ENCODE measurements at places on chromosomes 5 and 9.

GRCh38 chr5:159888860-159889259, 27.4 kb upstream of the ADRA1B start:
- no peak for DNase-seq

GRCh38 chr9:113556877-113557593, 93.5 kb downstream of the RGS3 start:
- DNase-seq: no peak

GRCh38 chr5:107289030-107289714, 381.6 kb downstream of the EFNA5 start:
- no peak for DNase-seq

GRCh38 chr5:134892282-134892681, 12.6 kb upstream of the PCBD2 start:
- no peak for DNase-seq

- no peak for DNase-seq
These were observed 279.0 kb upstream of the TLE4 start for GRCh38 chr9:79292731-79293280.

DNA sequence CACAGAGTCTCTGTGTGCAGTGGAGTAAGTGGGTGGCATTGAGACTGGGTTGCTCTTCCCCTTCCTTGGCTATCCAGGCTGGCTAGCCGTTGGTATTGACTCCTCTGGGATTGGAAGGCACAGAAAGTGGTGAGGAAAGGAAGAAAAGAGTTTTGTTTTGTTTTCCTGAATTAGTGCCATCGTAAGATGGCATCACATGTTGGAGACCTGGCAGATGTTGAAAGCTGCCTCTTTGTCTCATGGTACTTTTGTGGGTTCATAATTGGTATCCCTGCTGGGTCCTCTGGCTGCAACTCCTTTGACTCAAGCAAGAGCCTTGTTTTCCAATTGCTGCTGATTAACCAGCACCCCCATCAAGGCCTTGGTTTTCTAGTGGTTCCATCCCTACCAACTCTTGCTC, 293.8 kb downstream of the PDE4D start:
- DNase-seq: no peak

GRCh38 chr9:87115785-87116184, 168.5 kb upstream of the GAS1 start:
- no peak for DNase-seq

DNA sequence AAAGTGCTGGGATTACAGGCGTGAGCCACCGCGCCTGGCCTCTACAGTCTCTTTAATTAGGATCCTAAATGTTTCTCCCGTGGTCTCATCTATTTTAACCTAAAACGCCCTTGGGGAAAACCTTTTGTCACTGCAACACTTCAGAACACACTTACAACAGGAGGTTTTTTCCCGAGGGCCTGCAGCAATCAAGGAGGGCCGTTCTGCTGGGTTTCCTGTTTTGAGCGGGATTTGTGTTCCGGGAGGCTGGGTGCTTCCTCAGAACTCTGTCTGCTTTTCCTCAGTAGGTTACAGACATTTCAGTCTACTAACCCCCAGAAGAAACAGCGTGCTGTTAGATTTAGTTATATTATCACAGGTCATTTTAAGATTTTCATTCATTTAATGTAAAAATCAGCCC, 65.4 kb upstream of the IRX4 start:
- no peak for DNase-seq

DNA sequence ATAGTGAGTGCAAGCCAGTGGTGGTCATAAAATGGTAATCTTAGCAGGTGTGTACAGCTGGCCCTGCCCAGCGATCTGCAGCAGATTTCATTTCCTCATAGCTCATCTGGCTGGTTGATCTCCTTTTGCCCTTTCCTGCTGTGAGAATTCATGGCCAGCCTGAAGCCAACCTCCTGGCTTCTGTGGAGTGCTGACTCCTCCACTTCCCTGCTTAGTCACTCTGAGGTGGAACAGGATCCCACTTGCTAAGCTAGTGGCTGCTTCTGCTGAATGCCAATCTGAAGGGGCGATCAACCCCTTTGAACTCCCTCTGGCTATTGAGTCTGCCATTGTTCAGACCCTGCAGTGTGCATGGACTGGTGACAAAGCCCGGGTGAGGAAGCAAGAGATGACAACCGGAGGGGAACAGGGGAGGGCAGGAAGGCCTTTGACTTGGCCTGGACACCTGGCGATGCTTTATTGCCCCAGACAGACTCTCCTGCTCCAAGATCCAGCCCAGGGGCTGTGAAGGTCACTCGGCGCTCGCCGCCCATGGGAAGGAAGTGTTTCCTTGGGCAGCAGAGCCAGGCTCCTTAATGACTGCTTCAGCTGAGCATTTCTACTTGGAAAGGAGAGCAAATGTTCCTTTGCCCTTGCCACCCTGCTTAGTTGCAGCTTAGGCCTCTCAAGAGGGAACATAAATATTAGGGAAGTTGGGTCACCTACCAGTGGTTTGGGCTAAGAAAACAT, 341.1 kb downstream of the ZSWIM6 start:
- DNase-seq: no peak

- DNase-seq: no peak
These were observed 42.8 kb downstream of the NFIB start for GRCh38 chr9:14271093-14271673.

DNA sequence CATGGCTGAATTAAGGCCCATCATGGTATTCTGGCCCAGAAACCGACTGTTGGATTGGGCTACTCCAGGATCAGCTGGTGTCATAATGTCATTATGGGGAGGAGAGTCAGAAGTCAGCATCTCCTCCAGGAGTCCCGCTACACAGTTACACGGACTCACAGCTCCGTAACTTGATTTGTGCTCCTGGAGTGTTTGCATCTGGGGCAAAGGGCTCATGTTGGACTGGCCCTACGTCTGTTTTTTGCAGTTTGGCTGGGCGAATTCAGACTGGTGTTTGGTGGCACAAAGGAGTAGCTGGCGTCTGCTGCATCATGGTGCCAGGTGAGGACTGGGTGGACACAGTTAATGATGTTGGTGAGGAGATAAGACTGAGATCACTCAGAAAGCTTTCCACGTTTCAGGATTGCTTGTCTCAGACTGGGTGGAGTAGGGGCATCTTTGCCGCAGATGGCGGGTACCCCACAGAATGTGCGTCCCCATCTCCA, 31.3 kb downstream of the OR2V1 start:
- DNase-seq: no peak

DNA sequence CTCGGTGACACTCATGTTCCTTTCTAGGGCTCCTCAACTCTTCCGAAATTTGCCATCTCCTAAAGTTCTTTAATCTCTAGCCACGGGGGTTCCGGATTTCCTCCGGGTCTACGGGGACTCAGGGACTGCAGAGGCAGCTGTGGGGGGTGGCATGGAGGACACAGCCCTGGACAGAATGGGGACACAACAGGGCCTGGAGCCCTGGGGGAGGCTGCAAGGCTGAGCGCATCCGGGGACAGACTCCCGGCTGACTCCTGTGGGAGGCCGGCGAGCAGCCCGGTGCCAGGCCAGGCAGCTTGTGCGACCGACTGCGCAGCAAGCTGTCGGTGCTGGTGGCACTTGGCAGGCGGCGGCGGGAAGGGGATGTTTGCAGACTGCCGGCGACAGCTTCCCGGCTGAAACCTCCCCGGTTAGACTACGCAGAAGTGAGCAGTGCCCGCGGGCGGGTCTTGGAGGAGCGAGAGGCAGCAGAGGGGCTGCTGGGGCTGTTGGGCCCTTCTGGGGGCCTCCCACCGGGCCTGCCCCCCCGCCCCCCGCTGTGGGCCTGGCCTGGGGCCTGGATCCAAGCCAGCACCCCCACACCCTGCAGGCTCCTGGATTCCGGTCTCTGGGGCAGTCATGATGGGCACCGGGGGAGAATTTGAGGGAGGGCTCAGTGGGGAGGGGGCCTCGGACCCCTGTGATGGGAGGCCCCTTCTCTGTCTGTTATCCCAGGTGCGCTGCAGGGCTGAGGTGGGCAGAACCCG, 28.7 kb upstream of the UBAC1 start:
- no peak for DNase-seq

GRCh38 chr5:168765551-168766425, 186.6 kb upstream of the PANK3 start:
- no peak for DNase-seq

- DNase-seq: no peak
These were observed 617.8 kb downstream of the PDE4D start for GRCh38 chr5:59275510-59276324.

DNA sequence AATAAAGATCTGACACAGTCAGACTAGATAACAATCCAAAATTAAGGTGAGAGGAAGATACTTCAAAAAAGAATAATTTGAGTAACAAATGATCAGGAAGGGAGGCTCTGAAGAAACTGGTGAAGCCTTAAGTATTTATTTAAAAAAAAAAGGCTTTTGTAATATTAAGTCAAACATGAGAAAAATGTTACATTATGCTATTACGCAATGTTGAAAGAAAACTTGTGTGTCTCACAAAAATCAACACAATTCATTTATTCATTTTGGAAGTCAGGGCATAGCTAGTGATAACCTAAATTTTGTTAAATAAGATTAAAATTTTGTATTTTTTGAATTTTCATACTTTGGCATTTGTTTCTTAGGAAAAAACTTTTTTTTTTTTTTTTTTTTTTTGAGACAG, 28.2 kb downstream of the WDR41 start:
- DNase-seq: no peak

DNA sequence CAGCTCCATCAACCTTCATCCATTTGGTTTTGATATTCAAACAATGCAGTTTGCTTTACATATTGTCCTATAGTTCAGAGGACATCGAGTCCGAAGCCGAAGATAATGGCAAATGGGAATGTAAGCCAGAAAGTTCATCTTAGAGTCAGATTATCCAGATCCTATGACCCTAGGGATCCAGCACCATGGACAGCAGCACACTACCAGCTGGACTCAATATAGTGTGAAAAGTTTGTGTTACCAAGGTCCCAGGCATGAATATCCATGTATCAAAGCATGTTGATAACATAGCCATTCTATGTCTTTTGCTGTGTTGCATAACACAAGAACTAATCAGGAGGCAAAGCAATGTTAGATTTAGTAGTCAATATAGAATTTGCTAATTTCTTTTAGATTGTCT, 46.3 kb downstream of the FSTL4 start:
- no peak for DNase-seq

DNA sequence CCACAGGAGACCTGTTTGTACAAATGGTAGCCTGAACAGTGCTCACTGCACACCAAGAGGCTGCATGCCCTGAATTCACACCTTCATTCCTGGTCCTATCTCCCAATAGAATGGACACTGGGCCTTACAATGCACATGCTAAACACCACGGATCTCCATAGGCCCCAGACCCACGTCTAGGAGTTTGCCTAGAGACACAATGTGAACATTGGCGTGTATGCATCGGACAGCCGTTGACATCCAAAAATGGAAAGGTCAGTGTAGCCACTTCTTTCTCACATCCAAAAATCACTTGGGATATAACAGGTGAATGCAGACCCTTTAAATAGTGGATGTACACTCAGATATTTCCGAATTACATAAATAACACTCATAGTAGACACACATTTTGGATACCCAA, 927 bp downstream of the PAX5 start:
- no peak for DNase-seq

DNA sequence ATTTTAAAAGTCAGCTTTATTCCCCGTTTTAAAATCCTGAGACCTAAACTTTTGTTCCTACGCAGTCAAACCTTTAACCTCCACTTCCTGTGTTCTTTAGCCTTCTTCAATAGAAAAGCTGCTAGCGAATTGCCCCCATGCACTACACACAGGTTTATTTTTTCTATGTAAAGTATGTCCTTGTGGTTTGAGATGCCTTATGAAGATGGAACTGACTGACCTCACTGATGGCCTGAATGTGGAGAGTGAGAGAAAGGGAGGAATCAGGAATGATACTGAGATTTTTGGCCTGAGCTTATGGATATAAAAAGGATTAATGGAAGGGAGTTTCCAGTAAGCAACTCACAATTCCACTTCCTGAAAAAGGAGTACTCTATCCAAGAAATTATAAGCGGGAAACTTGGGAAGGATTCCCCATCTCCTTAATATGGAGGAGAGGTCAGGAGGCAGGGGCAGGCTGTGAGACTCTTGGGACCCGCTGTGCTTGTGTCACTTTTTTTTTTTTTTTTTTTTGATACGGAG, 89.5 kb downstream of the UGCG start:
- no peak for DNase-seq

DNA sequence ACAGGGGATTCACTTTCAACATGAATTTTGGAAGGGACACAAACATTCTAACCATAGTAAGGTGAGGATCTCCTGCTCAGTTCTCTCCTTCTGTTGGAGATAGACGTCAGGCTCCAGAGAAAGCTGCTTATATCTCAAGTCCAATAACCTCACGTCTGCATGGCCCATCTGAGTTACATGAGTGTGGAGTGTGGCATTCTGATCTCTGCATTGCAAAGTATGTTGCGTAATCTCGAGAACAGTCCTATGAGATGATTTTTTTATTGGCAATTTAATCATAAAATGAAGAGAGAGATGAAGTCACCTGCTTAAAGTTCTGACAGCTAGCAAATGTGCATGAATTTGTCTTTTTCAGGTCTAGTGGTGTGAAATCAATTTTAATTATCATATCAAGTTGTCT, 118.8 kb downstream of the SLC12A2 start:
- no peak for DNase-seq

DNA sequence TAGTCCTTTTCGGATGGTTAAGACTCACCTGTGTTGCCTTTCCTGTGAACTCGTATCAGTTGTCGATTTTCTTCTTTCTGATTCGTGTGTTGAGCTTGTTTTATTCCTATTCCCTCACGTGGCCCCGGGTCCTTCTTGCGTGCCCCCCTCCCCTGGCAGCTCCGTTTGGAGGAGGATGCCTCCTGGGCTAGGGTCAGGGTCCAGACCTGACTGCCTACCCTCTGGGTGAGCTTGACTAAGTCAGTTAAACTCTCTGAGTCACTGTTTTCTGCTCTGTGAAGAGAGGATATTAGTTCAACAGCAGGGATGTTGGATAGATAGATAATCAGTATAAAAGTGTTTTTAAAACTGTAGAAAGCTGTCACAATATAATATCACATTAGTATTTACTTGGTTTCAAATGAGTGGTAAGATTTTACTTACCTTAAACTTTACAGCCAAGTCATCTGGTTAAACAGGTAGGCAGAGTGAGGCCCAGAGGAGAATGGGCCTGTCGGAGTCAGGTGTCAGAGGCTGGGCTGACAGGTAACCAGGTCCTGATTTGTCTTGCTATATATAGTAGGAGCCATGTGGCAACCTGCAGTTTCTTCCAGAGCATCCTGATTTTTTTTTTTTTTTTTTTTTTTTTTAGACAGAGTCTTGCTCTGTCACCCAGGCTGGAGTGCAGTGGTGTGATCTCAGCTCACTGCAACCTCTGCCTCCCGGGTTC, 24.2 kb downstream of the PPARGC1B start:
- no peak for DNase-seq

DNA sequence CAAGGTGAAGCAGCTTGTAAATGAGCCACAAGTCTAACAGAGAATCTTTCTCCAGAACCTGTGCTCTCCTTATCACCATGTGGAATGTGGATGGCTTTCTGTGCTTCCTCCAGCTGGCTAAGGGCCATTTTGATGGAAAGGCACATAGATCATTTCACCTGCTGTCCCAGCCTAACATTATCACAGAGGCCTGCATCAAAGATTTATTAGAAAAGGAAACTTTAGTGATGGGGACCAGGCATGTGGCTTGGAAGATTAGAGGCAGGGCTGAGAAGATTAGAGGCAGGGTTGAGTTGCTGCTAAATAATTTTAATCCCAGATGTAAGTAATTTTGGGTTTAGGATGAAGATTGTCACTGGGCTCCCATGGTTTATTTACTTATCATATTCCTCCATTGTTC, 6.3 kb downstream of the SPEF2 start:
- DNase-seq: no peak

GRCh38 chr9:93091056-93091452, 5.0 kb upstream of the CARD19 start:
- DNase-seq: no peak

GRCh38 chr5:73295447-73295846, 122.5 kb downstream of the TMEM174 start:
- no peak for DNase-seq
